ENCODE measurements at places on chromosomes 12 and 14.

- DNase-seq, result peak; percentile 48
These were observed 279.3 kb downstream of the MED13L start for GRCh38 chr12:115998119-115998633.

GRCh38 chr12:12048266-12048665 is 22.5 kb upstream of the BCL2L14 start:
- DNase-seq, result no peak

GRCh38 chr12:122031342-122032216 is 9.9 kb downstream of the BCL7A start:
- DNase-seq, result no peak

GRCh38 chr12:71161591-71161990 is 3.8 kb upstream of the TSPAN8 start:
- no peak for DNase-seq

- no peak for DNase-seq
These were observed 70.3 kb downstream of the STAB2 start for GRCh38 chr12:103657331-103657730.

DNA sequence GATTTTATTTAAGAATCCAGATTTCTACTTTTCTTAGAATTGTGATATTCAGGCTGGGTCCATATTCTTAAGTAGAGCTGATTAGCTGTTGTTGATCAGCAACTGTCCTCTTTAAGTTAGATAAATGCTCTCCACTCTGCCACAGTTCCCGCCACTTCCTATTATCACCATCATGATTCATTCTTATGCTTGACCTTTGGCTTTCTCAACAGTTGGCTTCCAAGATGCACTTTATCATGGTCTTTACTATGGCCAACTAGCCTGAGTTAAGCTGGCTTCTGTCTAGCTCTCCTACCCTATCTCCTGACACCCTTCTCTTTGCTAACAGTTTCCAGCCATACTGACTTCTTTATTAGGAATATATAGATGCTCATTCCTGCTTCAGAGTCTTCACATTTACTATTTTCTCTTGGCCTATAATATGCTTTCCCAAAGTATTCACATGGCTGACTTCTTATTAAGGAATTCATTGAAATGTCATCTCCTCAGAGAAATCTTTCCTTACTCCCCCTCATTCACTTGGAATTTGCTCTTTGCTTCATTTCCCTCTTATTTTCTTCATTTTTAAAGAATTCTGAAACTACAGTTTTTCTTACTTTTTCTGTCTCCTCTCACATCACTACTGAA is 149.0 kb upstream of the IGF1 start:
- DNase-seq, result no peak

DNA sequence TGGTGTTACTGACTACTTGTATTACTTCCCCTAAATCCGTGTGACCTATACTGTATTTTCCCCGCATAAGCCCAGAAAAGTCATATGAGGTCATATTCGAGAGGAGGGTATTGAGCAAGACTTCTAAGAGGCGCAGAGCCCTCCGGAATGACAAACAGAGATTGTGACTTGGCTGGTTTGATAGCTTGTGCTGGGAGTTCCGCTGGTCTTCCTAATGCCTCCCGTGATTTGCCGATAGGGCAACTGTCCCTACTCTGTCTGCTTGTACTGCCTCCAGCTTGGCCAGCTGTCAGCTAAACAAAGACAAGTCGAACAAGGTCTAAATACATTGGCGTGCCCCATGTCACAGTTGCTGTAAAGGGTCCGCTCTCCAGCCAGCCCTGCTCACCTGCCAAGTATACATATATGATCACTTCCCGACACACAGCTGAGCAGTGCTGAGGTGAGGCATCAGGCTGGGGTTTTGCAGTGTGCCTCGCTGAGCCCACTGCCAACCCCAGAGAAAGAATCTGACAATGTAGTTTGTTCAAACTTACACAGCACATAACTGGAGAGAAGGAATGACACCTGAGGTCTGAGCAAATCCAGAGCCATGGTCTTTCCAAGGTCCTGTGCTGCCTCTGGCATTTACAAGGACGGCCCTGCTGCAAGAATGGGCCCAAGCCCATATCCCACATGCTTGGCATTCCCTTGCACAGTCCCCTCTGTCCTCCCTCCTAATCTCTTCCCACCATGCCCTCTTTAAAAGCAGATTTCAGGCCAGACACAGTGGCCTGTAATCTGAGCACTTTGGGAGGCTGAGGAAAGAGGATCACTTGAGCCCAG is 23.7 kb downstream of the LGMN start:
- DNase-seq, result no peak

DNA sequence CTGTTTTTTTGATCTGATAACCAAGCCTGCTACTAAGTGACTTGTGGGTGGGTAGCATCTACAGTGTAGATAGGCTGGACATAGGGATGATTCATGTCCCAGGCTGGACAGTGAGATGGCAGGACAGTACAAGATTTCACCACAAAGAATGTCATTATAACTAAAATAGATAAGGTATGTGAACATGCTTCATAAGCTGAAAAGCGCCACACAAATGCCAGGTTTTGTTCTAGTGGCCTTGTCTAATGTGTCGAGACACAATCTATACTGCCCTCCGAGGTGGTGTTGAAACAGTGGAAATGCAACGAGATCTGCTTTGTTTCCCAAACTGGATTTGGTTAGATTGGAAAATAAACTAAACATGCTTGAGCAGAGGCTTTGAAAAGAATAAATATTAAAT is 4.4 kb downstream of the LGALS3 start:
- no peak for DNase-seq

- no peak for DNase-seq
These were observed 94.8 kb downstream of the ATF7IP start for GRCh38 chr12:14460212-14460841.

DNA sequence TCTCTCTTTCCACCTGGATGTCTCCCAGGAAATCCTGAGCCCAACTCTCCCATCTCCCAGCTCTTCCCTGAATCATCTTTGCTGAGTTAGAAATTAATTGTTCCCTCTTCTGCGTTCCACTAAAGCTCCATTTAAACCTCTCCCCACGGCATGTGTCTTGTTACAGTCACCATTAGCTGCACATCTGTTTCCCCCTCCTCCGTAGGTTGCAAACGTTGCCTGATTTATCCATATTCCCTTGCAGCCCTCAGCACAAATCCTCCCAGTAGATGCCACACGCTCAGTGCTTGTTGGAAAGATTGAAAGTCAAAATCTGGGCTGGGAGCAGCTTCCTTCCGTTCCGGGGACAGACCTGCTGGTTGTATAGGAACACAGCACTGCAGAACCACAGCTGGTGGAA is 90.4 kb downstream of the SLC24A4 start:
- no peak for DNase-seq
